ENCODE measurements at places on chromosomes 5 and 9.

- no peak for DNase-seq
Observed at GRCh38 chr5:113112435-113112834, 135.8 kb downstream of the DCP2 start.

- no peak for DNase-seq
Observed at GRCh38 chr5:82386576-82386975, 108.4 kb upstream of the RPS23 start.

DNA sequence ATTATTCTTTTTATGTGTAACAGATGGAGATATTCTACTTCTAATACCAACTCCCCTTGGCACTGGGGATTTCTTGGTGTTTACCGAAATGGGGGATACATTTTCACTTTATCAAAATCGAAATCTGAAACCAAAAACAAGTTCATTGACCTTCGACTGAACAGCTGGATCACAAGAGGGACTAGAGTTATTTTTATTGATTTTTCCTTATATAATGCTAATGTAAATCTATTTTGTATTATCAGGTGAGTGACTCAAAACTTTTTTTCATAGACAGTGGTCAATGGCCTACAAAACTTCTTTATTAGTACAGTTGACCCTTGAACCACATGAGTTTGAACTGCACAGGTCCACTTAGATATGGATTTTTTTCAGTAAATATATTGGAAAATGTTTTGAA is 10.2 kb downstream of the PKD2L2 start:
- no peak for DNase-seq

DNA sequence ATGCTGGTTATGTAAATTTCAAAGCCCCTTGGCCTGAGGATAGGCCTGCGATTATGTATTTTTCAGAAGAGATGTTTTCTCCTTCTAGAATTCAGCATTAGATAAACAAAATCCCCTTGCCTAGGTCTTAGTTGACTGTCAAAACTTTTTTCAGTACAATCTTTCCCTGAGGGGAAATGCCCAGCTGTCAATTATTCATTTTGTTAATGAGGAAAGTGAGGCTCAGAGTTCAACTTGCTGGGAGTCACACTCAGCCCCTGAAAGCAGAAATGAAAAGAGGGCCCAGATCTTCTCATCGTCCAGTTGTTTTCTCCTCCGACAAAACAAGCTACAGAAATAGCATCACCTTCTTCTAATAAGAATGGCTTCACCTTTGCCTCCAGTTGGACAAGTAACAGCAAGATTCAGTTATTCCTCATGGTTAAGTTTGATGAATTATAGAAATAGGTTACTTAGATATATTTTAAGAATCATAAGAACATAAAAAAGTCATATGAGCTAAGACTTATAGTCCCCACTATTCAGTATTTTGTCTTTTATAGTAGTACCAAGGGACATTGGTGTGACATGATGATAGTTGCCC is 627.1 kb upstream of the WWC1 start:
- DNase-seq: no peak

DNA sequence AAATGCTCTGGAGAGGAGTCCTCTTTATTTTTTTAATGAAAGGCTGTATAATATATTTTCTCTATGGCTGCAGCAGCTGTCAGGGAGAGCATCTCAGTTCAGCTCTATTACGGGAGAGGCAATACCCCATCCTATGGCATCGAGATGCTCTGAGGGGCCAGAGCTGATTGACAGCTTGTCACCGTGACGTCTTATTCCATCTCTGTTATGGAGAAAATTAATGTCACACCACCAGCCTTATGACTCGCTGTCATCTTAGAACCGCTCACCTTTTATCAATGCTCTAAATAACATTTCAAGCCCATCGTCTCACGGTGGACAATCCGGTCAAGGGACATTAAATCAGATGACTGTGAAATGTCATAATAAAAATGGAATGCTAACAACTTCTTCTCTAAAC is 273.5 kb downstream of the SLF1 start:
- DNase-seq: no peak

GRCh38 chr9:13552606-13553215 is 273.2 kb upstream of the MPDZ start:
- DNase-seq: no peak

DNA sequence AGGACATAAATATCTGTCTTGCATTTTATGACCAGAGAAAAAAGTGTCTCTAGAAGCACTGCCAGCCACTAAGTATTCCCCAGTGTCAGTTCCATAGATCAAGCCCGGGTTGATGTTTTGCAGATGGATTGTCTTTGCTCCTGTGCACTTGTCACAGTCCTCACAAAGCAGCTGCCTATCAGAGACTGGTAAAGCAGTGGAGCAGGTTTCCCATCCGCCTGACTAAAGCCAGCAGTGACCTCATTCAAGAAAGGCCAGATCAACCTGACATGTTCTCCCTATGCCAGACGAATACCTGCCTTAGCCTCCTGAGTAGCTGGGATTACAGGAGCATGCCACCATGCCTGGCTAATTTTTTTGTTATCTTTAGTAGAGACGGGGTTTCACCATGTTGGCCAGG is 26.8 kb upstream of the GARNL3 start:
- no peak for DNase-seq

GRCh38 chr9:120480707-120481106 is 99.3 kb downstream of the CDK5RAP2 start:
- no peak for DNase-seq

DNA sequence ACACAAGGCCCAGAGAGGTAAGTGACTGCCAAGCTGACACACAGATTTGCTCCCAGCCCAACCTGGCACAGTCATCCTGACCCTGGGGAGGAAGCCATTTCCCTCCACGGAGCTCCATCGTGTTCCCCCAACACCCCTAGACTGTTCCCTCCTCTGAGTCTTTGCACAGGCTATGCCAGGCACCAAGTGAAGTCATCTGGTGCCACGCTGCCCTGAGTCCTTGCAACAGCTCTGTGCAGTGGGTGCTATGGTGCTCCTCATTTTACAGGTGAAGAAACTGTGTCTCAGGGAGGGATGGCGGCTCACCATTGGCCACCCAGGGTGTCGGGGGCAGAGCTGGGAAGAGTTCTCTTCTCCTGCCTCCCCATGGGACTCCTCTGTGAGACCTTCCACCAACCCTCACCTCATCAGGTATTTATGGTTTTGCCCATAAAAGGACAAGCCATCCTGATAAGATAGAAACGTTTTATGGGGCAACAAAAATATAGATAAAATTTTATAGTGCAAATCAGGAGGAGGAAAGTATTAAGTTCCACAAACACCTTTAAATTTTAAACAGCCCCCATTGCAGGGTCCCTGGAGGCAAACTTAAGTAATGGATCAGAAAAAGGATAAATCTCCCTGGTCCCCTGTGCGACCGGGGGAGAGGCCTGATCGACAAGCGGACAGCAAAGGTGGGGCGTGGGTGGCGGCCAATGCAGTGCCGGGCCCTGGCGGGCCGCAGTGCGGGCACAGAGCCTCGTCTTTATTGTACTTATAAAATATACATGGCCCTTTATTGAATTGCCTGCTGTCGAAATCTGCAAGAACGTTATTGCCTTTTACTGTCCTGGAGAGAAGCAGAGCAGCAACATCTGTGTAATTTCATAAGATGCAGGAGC is 50.2 kb upstream of the ZBTB43 start:
- no peak for DNase-seq

DNA sequence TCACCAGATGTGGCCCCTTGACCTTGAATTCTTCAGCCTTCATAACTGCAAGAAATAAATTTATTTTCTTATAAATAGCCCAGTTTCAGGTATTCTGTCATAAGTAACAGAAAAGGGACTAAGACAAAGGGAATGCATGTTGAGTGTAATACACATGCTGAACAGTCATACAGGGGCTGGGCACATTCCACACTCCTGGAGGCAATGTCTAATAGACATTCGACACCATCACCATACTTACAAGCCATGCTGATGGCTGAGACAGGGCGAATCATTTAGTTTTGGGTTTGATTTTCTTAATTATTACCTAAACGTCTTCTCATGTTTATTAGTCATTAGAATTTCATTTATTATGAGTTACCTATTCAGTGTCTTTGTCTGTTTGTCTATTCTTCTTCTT is 68.5 kb downstream of the TENT4A start:
- DNase-seq: no peak

- DNase-seq: no peak
Observed at GRCh38 chr9:4666042-4666699, at the start of gene SPATA6L. SPATA6L (minus strand) TSS chr9:4666480; CDS start chr9:4666250, 230 bp downstream.

GRCh38 chr9:137115394-137116026 is 977 bp upstream of the DPP7 start:
- DNase-seq: no peak

GRCh38 chr5:124398460-124398859 is 348.0 kb downstream of the ZNF608 start:
- no peak for DNase-seq
